Right atrium auricular region (tissue), 2 donors: ENCODE measurements at places on chromosomes 16 and 17. TPM values are rescaled to one million over a fixed set of nuclear protein-coding genes. Genes with fewer than 3 reads are reported as not detected.

Gene TMEM235
- total RNA-seq, result not detected

Gene OTOP2
- not detected for total RNA-seq

Gene ABCA6
- total RNA-seq, result 41.9 TPM

Gene CNGB1
- total RNA-seq, result not detected

GRCh38 chr16:14539631-14540030 lies 90.4 kb downstream of the PARN start:
- no peak overlapping the region for H3K4me3 ChIP-seq
- DNase-seq, result no peak
- no peaks in the 10 kb centered on the region for H3K27me3 ChIP-seq
- H3K36me3 ChIP-seq, result no peaks in the 10 kb centered on the region
- H3K27ac ChIP-seq, result no peak overlapping the region
